NCI-H2081 treated with DMSO at 0.1 percent for 48 hours (cell line): ENCODE measurements at places on chromosomes 3 and 15.

DNA sequence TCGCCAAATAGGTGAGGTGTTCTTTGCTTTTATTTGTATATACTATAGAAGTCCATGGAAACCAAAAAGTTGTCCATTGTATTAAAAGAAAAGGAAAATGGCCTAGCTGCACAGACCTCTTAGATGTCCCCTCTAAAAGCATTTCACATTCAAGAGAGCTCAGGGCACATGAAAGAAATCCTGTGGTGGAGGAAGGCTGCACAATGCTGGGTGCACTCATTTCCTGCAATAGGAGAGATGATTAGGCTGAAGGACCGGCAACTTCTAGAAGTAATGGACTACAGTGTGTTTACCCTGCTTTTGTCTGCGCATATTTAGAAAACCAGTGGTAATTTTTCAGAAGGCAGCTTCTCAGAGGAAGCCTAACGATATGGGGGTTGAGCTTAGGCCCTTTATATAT lies 25.4 kb downstream of the PPM1L start:
- no peak for DNase-seq

GRCh38 chr3:36135863-36136262 lies 244.4 kb upstream of the STAC start:
- DNase-seq = no peak

DNA sequence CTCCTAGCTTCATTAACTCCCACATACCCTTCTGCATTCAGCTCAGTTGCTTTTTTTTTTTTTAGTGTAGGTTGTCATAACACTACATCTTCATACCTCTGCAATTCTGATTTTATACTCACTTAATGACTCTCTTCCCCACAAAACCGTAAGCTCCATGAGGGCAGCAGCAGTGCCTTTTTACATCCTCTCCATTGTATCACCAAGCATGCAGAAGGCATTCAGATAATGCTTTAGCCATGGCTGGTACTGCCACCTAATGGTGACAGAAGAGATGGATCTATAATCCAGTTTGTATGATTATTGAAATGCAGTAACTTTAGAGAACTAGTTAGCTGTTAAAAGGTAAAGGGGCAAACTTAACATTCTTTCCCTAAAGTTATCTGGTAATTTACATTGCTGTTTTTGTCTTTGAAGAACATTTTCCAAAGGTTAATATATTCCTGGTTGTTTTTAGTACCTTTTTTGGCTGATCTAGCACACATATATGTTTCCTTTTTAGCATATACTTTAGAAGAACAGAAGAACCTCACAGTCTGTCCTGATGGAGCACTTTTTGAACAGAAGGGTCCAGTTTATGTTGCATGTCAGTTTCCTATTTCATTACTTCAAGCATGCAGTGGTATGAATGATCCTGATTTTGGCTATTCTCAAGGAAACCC lies 36.8 kb downstream of the ATP1B3 start:
- DNase-seq = no peak

DNA sequence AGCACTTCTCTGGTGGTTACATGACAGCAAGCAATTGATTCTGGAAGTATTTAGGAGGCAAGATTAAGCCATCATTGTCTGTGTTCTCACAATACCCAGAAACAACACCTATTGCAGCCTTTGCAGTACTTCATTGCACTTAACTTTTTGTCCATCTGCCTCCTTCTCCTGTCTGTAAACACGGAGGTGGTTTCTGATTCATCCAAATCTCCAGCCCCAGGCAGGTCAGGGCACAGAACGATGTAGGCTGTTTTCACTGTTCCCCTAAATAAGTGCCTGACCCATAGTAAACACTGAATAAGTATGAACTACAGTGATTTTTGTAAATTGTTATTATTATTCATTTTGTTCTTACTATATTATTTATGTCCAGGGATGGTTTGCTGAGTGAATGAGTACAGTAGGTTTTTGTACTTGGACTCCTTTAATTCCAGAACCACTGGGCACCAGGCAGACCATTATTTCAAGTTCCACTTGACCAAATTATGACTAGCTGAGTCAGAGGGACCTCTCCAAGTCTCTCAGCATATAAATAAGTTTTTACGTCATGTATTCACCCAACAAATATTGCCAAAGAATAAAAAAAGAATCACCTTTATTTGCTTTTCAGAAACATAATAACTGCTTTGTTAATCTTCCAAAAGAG lies 283.3 kb upstream of the TRIM42 start:
- DNase-seq = no peak

DNA sequence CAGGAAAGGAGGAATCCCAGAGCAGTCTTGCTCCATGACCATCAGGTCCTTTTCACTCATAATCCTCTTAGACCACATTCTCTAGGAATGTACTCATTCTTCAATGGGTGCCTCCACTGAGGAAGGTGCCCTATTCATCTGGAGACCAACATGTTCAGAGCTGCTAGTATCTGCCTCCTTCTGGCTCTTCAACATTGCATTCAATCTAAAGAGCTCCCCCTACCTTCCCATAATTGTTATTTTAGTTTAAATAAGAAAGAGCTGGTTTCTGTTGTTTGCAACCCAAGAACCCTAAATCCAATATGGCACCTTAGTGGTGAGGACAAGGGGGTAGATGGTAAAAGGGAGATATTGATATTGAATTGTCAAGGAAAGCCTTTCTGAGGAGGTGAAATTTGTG lies 67.6 kb downstream of the SCN11A start:
- no peak for DNase-seq

DNA sequence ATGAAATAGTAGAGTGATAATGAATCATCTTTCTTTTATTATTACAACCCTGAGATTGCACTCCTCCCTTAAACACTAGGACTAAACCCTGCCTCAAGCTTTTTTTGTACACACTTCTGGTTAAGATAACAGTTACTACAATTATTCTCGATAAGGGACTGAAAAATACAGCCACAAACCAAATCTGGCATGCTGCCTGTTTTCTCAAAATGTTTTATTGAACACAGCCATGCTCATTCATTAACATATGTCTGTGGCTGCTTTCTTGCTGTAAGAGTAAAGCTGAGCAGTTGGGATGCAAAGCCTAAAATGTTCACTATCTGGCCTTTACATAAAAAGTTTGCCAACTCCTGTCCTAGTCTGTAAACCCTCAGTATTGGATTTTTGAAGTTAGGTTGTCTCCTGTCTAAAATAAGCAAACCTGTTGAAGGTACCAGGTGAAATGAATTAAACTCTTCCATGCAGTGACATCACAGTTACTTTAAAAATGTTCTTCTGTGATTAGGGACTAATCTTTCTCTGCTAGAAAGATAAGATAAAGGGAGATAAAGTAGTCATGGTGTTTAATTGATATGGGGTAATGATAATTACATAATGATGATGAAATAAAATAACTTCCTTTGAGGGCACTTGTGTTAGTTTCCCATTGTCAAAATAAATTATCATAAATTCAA lies 218.2 kb downstream of the STXBP5L start:
- no peak for DNase-seq

GRCh38 chr3:113136071-113136470 lies 75.3 kb upstream of the BOC start:
- DNase-seq = no peak

DNA sequence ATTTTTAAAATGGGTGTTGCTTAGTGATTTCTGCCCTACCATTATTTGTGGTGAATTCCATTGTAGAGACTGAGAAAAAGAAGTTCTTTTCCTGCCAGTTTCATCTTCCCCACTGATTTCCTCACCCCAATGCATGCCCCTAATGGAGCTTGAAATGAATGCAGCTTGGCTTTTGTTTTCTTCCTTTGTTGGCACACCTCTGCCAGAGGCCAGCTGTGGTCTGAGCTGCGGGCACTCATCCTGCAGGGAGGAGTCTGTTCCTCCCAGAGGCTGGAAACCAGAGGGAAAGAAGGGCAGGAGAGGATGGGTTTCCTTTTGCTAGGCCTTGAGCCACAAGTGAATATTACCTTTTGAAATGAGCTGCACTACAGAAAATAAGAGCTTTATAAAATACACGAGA lies 9.3 kb upstream of the ST8SIA2 start:
- DNase-seq = no peak

DNA sequence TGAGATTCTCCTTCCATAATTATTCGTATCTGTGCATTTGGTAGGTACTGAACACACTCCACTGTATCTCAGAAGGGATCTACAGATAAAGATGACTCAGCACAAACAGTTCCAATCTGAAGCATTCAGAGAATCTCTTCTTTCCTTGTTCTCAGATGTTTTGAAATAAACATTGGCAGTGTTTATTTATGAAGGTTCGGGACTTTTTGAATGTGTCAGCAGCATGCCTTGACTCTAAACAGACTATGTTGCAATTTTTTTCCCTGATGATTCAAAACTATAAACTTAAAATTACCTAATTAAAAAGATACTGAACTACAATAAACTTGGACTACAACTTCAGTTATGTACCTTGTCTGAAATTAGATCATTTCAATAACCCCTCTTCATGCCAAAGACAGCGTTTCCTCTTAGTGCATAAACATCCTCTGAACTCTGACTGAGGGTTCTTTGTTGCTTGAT lies 612.9 kb upstream of the TBL1XR1 start:
- DNase-seq = no peak

- no peak for DNase-seq
Measured at GRCh38 chr3:194369522-194370279, at the start of gene LRRC15. TSS of gene LRRC15 (minus strand) at chr3:194369743. CDS start at chr3:194361043, 8,700 bp downstream.

DNA sequence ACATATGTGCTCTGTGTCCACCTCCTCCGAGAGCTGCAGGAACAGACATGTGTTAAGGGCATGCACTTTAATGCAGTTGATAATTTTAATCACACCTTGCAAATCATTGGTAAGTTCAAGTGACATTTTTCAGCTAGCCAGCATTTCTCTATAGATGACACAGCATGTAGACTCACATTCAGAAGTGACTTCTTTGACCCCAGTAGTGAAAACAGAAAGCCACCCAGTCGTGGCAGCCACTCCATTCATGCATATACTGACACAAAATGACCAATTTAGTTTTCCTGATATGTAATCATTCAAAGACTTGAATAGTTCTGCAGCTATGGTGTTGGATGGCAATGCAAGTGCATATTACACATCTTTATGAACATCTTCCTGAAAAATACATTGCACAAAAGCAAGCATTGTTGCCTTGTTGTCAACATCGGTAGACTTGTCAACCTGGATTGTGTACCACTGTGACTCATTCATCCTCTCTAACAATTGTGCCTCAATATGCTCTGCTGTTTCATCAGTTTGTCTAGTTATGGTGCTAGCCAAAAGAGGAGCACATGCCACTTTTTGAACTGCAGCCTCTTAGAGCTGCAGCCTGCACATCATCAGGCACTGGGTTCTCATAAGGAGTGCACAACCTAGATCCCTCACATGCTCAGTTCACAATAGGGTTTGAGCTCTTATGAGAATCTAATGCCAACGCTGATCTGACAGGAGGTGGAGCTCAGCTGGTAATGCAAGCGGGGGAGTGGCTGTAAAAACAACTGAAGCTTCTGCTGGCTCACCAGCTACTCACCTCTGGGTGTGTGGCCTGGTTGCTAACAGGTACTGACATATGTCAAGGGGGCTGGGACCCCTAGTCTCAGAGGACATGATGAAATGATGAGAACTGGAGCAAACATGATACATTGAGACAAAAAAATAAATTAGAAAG lies 622.0 kb downstream of the PYDC2 start:
- DNase-seq = no peak

- no peak for DNase-seq
Measured at GRCh38 chr3:10514407-10515069, 9.2 kb upstream of the ATP2B2 start.

DNA sequence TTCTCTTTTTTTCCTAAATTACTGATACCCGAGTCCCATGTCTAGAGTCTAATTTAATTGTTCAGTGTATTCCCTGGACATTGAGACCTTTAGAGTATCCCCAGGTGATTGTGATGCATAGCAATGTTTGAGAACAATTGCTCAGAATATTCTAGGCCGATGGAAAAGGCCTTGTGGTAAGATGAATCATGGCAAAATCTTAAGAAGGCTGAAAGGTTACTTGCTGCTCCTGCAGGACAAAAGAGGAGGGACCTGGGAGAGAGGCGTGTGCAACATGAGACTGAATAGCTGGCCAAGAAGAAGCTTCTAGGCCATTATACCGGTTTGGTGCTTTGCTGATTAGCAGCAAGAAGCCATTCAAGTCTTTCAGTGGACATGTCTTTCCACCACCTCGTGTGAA lies 256.6 kb downstream of the ROBO2 start:
- no peak for DNase-seq

DNA sequence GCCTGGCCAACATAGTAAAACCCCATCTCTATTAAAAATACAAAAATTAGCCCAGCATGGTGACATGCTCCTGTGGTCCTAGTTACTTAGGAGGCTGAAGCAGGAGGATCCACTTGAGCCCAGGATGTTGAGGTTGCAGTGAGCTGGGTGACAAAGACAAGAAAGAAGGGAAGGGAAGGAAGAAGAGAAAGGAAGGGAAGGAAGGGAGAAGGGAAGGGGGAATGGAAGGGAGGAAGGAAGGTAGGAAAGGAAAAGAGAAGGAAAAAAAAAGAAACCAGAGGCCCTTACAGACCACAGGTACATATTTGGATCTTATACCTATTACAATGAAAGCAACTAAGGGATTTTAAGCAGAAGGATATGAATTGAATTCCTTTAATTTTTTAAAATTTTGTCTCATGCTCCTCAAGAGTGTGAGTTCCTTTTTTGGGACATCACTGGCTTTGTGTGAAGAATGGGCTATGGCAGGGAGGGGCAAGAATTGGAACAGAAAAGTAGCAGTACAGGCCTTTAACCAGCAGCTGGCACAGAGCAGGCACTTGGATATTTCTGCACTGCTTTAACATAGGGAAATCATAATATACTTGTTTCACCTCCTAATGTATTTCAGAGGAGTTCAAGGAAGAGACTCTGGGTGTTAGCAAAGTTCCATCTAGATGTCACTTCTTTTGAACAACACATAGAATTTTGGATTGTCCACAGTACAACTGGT lies 7.9 kb downstream of the RAB27A start:
- DNase-seq = no peak

DNA sequence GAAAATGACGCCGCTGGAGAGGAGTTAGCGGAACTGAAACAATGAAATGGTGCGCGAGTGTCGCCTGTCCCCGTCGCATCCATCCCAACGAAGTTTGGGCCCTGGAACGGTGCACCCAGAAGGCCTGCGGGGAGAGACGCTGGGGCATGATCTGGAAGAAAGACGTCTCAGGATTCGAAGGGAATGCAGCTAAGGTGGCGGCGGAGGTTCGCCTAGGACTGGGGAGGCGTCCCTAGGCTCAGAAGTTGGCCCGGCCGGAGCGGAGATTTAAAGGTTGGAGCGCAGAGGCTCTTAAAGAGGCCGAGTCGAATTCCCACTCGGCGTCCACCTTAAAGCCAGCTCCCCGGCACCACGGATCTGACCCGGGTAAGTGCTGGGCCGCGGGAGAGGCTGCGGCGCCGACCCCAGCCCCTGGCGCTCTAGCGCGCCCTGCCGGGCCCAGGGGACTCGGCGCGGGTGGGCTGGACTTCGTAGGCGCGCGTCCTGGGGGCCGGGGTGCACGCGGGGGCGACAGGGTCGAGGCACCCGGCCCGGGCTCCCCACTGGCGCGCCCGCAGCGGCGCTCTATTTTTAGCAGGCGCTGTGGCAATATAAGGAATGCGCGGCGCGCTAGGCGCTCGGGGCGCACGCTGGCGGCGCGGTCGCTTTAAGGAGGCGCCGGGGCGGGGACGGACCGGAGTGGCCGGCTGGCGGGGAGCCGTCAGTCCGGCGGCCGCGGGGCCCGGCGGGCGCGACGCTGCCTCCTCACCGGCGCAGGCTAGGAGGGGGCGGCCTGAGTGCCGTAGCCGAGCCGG lies at the start of gene MRAS:
MRAS (plus strand) TSS at position 620 of the 794 bp plus-strand sequence. CDS start 24,305 bp downstream, outside the sequence.
- DNase-seq = no peak
